ENCODE measurements at places on chromosomes 16 and 17.

GRCh38 chr17:42775534-42776098 lies 2.4 kb downstream of the VPS25 start:
- peak; percentile 86 for DNase-seq

- peak; percentile 92 for DNase-seq
Observed at GRCh38 chr16:1378804-1379303, 27.1 kb downstream of the GNPTG start.

DNA sequence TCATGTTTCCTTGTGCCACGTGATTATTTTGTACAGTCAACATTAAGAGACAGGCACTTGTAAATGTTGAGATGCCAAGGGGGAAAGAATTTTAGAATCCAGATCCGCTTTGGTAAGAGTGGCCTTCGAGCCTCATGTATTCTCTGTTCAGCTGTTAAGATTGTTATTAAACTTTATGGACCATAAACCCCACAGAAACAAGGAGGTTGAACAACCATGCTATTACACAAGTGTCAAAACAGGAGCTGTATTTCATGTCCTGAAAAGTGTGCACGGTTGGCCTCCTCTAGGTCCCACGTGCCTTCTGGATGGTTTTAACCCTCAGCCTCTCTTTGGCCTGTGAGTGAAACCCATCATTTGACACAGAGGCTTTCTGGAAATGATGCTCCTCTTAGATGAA lies 691.3 kb downstream of the MAF start:
- DNase-seq = no peak

- no peak for DNase-seq
Observed at GRCh38 chr17:40320756-40321523, 12.0 kb downstream of the RARA start.

DNA sequence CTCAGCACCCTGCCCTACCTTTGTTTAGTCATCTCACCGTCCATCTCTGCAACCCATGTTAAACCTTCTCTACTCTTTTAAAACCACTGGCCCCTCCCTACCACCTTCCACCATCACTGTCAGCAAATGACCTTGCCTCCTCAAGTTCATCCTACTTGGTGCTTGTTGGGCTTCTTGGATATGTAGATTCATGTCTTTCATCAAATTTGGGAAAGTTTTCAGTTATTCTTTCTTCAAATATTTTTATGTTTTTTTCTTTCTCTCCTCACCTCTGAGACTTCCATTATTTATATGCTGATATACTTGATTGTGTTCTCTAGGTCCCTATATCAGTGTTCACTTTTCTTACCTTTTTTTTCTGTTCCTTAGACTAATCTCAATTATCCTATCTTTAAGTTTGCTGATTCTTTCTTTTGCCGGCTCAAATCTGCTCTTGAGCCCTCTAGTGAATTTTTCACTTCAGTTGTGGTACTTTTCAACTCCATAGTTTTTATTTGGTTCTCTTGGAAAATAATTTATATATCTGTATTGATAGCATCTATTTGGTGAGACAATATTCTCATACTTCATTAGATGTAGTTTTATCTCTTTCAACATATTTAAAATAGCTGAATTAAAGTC lies 28.7 kb upstream of the ALDH3A2 start:
- no peak for DNase-seq

DNA sequence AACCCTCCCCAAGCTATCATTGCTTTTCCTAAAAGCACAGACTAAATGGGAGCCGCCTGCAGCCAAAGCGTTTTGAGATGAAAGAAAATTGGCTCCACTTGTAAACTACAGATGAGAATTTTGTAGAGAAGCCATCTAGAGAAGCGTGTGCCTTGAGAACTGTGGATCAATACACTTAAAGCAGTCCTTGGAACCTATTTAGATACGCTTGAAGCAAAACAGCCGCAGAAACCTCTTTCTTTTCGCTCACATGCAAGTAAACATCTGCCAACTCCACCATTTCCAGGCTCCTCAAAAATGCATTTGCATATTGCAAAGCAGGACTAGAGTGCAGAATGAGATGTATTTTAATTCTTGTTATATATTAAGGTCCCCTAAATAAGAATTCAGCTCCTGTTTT lies 13.1 kb downstream of the KIAA0513 start:
- no peak for DNase-seq

- peak; percentile 62 for DNase-seq
Observed at GRCh38 chr17:29063992-29064391, 21.1 kb downstream of the PIPOX start.

GRCh38 chr16:76946879-76947278 lies 244.1 kb upstream of the MON1B start:
- DNase-seq = peak; percentile 1

- no peak for DNase-seq
Observed at GRCh38 chr16:4519274-4520058, 19.1 kb downstream of the CDIP1 start.

Measured in suppressor macrophage treated with lipopolysaccharide for 4 hours (primary cell).